NCI-H1436 treated with DMSO at 0.1 percent for 48 hours (cell line): ENCODE measurements at places on chromosomes 2 and 18.

GRCh38 chr2:85635636-85636035, 19.6 kb downstream of the USP39 start:
- DNase-seq = no peak

DNA sequence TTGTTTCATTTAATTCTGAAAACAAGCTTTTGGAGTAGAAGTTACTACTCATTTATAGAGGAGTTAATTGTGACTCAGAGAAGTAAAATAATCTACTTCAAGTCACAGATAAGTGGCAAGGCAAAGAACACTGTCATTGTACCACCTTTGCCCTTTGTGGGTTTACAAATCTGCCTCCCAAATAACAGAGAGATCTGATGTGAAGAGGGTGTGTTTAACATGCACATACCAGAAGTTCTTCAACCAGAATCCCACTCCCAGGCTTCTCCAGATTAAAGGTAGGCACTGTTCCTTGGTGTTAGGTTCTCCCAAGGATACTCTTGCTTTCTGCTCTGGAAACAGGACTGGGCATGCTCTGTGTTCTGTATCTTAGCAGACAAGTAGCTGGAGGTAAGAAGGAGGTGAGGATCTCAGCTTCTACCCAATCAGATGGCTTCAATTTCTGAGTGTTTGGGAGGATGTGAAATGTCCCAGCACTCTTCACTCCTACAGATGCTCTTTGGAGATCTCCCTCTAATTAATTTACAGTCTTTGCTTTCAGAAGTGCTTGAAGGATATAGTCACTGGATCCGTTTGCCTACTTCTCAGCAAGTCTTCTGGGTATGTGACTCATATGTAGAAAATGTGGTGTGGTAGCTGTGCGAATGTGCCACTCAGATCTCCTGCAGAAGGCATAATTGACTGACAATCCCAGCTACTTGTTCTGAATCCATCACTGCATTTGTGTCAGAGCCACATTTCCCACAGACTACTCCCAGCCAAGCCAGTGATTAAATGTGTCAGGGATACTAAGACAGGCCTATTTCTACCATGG, 111.1 kb downstream of the KLHL14 start:
- DNase-seq = no peak

- DNase-seq = no peak
These were observed 344.9 kb downstream of the LPIN1 start for GRCh38 chr2:12091201-12091806.

GRCh38 chr18:9296233-9297006, 38.2 kb upstream of the TWSG1 start:
- DNase-seq = no peak

DNA sequence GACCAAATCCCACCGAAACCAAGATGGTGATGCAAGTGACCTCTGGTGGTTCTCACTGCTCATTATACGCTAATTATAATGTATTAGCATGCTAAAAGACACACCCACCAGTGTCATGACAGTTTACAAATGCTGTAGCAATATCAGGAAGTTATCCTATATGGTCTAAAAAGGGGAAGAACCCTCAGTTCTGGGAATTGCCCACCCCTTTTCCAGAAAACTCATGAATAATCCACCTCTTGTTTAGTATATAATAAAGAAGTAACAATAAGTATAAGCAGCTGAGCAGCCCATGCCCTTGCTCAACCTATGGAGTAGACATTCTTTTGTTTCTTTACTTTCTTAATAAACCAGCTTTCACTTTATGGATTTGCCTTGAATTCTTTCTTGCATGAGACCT, 31.0 kb upstream of the FMNL2 start:
- DNase-seq = no peak

DNA sequence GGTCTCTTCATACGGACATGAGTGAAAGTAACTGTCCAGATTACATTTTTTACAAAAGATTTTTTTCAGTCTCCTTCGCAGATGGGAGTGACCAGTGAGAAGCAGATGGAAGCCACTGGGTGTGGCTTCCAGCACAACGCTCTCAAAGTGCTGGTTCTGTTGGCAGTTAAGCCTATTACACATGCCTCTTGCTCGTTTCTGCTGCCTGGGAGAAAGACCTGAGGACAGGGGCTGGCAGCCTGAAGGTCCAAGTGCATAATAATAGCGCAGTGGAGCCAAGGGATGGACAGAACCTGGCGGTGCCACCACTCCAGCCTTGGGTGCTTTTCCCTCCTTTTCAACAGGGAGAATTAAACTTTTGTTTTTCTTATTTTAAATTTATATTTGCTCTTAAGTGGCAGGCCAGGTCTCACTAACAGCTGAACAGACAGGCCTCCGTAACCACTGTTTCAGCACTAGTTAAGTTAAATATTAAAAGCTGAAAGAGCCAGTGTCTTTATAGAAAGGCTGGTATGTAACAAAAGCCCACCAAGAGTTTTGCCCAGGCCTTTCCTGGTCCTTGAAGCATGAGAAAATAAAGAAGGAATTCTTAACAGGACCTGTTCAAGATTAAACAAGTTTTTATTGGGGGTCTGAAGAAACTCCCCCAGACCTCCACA, 1.2 kb upstream of the SKA1 start:
- no peak for DNase-seq

GRCh38 chr2:65228263-65228750, 676 bp downstream of the ACTR2 start:
- DNase-seq = no peak

- no peak for DNase-seq
These were observed 961.6 kb upstream of the LRRTM1 start for GRCh38 chr2:81266106-81266505.

DNA sequence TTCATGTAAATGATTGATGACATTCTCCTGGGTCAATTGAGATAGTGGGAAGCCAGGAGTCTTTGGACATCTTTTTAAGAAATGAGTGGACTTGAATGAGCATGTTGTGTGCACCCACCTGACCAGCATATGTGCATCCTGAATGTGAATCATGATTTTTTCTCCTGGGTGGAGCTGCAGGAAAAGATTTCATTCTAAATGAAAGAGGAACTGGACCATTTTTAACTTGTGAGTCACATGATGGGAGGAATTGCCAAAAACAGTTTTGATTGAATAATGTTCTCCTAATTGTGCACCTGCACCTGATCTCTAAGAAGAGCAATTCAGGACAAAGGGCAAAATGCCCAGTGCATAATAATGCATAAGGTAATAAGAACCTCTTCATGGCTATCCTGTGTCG, 32.3 kb downstream of the COPS8 start:
- no peak for DNase-seq
